HuH-7 (cell line): ENCODE measurements at places on chromosomes 12 and 14.

GRCh38 chr14:56487090-56487667 is 92.4 kb upstream of the TMEM260 start:
- DNase-seq: no peak

DNA sequence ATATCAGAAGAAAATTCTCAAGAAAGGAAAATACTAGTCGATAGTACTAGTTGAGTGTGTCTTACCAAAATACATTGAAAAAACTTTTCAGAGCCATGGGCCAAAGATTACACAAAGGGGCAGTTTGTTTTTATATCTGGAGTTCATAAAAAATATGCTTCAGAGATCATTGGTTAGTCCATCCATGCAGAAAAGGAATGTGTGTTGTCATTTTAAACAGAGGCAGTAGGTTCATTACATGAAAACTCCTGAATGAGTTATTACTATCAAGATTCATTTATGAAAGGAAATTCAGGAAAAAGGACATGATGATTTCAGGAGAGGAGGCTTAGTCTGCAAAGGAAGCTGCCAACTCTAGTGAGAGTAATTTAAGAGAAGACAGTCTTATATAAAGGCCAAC is 354.8 kb downstream of the AEBP2 start:
- no peak for DNase-seq

DNA sequence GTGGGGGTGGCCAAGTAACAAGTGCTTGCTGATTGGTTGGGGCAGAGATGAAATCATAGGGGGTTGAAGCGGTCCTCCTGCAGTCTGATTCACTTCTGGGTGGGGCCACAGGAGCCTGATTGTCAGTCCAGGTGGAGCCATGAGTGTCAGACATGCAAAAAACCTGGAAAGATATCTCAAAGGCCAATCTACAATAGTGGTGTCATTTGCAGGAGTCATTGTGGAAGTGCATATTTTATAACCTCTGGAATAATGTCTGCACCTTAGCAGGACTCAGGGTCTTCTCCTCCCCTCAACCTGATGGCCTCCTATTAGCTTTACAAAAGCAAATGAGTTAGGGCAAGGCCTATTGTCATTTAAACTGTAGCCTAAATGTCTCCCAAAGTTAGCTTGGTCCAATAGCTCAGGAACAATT is 241.4 kb downstream of the NUAK1 start:
- no peak for DNase-seq

DNA sequence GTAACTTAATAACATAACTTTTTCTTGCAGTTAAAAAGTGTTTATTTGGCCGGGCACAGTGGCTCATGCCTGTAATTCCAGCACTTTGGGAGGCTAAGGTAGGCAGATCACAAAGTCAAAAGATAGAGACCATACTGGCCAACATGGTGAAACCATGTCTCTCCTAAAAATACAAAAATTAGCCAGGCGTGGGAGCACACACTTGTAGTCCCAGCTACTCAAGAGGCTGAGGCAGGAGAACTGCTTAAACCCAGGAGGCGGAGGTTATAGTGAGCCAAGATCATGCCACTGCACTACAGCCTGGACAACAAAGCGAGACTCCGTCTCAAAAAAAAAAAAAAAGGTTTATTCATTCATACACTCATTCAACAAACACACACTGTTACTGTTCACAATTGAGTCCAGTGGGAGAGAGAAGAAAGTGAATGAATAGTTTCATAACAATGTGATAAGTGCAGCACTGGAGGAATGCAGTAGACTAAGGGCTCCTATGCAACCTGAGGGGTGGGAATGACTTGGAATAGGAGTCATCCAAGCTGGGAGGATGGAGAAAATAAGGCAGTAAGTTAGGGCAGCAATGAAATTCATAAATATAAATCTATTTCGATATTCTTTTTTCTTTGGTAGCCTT is 19.8 kb downstream of the DAD1 start:
- DNase-seq: no peak

DNA sequence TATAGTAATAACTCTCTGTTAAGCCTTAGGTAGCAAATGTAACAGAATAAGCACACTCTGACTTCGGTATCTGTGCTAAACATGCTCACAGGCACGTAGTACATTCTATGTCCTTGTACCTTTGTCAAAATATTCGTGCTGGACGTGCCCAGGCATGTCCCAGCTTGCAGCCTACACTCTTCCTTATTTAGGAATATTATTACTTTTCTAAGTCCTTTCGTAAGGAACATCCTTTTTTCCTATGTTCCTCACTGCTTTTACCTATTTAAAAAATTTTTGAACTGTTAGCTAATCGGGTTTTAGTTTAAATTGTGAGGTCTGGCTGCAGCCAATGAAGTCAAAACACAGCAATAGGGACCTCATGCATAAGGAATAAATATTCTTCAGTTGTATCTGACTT is 24.1 kb upstream of the UBC start:
- DNase-seq: no peak

GRCh38 chr14:61031026-61031425 is 50.0 kb downstream of the SLC38A6 start:
- DNase-seq: no peak

DNA sequence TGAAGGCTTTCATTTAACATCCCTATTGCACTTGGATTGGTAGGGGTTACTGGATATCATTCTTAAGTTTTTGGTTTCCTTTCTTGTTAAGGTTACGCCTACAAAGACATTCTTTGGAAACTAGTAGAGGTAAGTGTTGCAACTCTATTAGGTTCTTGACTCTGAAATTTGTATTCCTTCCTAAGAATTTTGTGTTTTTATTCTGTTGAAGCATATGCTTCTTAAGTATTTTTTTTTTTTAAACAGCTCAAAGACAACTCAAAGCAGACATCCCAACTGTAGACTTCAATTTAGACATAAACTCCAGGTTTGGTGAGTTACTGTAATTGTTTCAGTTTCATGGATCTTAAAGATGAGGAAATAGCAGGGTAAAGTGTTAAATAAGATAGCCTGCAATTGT is 1.1 kb upstream of the RBMS2 start:
- no peak for DNase-seq

DNA sequence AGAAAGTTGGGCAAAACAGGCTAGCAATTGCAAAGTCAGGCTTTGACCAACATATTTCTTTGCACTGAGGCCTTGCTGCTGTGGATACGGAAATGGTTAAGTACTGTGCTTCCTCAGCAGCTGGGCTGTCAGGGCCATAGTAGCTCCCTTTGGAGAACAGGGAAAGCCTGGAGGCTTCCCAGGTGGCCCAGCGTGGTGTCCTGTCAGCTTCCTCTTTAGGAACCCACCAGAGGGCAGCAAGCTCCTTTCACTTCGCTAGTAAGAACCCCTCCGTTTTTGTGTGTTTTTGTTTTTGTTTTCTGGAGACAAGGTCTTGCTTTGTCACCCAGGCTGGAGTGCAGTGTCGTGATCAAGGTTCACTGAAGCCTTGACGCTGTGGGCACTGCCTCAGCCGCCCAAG is 1.7 kb upstream of the CFAP251 start:
- DNase-seq: no peak

- no peak for DNase-seq
Observed at GRCh38 chr12:27999521-27999920, 27.0 kb upstream of the PTHLH start.

- no peak for DNase-seq
Observed at GRCh38 chr12:92634730-92635129, 68.1 kb upstream of the PLEKHG7 start.

DNA sequence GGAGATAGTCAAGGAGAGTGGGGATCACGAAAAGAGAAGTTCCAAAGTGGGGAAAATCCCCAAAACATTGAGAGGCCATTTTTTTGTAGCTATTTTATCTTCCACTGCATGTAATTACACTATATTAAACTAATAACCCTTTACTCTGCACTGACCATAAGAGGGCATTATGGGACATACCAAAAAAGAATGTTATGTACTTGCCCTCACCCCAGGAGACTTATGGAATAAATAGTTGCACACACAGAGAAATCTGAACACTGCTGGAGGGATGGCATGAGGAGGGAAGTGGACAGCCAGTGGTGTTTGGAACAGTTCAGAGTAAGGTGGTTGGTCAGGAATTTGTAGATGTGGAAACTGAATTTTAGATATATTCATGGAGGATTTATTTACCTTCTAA is 422.9 kb downstream of the SNAPC1 start:
- no peak for DNase-seq

DNA sequence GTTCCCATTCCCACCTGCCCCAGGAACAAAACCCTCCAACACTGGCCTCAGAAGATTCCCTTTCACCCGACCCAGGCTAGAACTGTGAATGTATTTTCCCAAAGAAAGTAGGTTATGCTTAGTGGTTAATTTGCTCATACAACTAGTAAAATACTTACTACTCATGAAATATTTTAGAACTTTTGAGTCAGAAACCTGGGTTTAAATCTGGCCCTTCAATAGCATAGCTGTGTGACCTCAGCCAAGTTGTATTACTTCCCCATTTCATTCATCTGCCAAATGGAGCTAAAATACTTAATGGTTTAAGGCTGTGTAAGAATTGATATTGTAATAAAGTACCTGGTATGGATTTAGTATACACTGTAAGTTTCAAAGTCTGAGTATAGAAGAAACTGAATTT is 69.1 kb upstream of the DNM1L start:
- no peak for DNase-seq

DNA sequence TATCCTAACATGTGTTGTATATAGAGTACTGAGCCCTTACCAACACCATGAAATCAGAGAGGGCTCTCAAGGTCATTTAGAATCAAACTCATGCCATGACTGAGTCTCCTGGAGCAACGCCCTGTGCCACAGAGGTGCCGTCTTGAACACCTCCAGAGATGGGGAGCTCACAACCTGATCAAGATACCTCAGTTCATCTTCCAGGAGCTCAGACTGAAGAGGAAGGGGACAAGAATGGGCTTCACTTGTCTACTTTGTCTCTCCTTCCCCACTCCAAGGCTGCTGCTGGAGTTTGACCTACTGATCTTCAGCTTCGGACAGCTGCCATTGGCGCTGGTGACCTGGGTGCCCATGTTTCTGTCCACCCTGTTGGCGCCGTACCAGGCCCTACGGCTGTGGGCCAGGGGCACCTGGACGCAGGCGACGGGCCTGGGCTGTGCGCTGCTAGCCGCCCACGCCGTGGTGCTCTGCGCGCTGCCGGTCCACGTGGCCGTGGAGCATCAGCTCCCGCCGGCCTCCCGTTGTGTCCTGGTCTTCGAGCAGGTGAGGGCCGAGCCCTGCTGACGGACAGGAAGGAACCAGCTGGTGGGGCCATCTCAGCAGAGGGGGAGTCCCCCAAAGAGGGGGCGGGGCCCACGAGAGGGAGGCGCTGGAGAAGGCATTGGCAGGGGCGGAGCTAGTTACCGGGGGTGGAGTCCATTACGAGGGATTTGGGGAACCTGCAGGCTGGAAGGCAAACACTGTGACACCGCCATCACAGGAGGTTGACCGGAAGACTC is 12.0 kb downstream of the SOAT2 start:
- no peak for DNase-seq

GRCh38 chr14:50318031-50318626 is 6.0 kb downstream of the DMAC2L start:
- DNase-seq: peak; percentile 26

DNA sequence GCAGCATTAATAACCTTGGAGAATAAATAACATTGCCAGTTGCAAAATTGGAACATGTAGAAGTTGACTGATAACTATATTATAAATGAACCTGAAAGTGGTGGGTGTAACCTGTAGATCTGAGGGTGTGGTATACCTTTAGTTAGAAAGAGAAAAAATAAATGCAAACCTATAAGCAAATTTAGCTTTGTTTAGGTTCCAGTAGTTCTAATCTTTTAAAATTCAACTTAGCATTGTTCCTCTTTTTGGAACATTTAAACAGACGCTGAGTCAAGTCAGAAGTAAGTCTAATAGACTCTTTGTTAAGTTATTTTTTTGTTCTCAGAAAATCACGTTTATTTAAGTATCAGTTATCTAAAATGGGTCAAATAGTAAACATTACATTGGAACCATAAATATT is 120.0 kb downstream of the DNAI7 start:
- DNase-seq: no peak

DNA sequence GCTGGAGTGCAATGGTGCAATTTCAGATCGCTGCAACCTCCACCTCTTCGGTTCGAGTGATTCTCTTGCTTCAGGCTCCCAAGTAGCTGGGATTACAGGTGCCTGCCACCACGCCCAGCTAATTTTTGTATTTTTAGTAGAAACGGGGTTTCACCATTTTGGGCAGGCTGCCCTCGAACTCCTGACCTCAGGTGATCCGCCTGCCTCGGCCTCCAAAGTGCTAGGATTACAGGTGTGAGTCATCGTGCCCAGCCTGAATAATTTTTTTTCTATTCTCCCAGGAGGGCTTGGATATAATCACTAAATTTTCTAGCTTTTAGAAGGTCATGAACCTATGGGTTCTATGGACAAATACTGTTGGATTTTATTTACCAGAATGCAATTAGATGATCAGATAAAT is 44.7 kb upstream of the GNPNAT1 start:
- no peak for DNase-seq

DNA sequence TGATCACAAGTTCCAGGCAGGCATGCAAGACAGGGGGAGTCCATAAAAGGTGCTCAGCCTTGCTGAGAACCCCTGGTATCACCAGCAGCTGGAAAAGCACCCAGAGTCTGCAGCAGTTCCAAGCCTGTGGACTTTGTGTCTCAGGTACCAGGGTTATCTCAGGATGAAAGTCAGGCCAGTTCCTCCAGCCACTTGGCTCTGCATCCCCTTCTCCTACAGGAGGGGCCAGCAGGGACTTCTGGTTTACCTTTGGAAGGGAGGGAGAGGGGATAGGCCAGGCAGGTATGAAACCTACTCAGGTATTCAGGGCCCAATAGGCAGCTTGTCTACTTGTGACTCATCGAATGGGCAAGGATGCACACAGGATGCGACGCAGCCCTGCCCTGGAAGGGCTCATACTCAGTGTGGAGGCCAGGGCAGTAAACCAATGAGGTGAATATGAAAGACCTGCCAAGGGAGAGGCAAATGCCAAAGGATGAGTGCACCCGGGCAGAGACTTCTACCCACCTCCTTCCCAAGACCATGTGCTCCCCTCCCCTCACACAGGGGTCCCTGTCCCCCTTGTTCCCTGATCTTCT is 148.2 kb downstream of the SLC38A6 start:
- no peak for DNase-seq

GRCh38 chr14:55688566-55688965 is 108.6 kb downstream of the KTN1 start:
- DNase-seq: no peak

- no peak for DNase-seq
Observed at GRCh38 chr12:16949371-16949770, 343.4 kb upstream of the LMO3 start.

DNA sequence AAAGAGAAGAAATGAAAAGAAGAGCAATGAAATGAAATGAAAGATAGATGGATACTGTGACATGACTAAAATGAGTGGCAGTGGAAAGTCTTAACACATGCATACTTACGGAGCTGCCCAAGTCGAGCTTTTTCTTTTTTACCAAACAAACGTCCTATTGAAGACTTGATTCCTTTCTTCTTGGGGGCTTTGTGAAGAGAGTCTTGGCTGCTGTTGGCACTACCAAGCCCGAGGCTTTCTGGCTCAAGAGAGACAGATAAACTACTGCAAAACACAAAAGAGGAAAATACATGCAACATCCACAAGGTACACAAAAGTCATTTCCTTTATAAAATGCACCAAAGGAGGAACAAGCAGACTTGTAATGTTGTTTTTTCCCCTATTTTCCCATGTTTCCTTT is 261.2 kb downstream of the ACSS3 start:
- DNase-seq: no peak

GRCh38 chr14:31936115-31936514 is 141.0 kb upstream of the ARHGAP5 start:
- no peak for DNase-seq

GRCh38 chr14:34582117-34582680 is 42.7 kb upstream of the EAPP start:
- DNase-seq: no peak
